ENCODE measurements at places on chromosomes 7 and 10. TPM values are rescaled to one million over a fixed set of nuclear protein-coding genes. Genes with fewer than 3 reads are reported as not detected.

DNA sequence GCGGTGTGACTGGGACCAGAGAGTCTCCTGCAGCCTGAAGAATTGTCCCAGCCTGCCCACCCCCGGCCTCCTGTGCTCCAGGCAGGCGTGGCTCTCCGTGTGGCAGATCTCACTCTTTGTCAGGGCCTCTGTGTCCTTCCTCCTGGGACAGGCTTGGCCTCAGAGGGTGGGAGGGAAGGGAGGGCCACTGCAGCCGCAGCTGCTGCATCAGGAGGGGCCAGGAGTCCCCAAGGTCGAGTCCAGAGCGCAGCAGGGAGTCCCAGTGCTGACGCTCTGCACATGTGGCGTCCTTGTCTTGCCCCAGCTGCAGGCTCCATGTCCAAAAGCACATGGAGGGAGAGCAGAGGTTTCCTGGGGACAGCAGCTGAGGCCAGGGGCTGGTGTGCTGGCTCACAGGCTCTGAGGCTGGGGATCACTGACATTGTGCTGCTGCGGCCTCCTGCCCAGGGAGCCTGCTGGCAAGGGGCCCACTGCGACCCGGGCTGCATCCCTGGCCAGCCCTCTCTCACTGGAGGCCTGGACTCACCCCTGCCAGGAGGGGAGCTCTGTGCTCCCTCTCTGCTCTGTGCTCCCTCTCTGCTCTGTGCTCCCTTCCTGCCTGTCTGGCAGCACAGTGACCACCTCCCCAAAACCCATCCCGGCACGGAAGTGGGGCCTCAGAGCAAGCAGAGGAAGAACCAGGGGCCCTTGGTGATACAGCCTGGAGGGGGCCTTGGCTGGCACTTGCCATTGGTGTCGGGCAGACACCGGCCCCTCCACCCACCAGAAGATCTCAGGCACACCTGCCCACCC lies 114.6 kb upstream of the RET start:
- DNase-seq = no peak

- no peak for DNase-seq
Measured at GRCh38 chr10:74307061-74307651, 156.1 kb downstream of the ADK start.

- no peak for DNase-seq
Measured at GRCh38 chr7:26265065-26265464, 26.6 kb upstream of the SNX10 start.

DNA sequence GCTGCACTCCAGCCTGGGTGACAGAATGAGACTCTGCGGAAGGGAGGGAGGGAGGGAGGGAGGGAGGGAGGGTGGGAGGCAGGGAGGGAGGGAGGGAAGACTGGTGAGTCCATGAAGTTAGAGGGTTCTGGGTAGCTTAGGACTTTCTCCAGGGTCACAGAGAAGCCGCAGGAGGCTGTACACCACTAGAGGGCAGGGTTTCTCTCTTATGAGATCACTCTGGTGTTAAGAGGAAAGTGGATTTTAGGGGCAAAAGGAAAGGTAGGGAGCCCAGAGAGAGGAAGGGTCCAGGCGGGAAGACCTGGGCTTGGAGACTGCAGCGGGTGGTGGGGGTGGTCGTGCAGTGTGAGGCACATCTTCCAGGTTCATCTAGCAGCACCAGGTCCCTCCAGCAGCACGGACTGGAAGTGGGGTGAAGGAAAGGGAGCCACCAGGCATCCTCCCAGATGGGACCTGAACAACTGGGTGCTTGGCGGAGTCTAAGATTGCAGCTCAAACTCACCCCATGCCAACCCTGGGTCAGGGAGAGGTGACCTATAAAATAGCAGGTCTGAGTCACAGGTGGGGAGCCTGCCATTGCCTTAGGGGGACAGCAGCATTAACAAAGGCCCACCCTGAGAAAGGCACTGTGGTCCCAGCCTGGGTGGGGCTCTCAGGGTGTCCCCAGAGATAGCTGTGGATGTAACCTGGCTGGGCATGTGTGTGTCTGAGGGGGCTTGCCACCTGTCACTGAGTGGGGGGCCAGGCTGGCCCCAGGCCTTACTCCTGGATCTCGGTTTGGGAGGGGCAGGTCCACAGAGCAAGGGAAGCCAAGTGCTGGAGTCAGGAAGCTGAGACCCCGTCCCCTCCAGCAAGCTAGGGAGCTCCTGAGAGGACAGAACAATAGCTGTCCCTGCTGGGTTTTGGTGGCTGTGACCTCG lies 48.5 kb upstream of the SLC29A3 start:
- DNase-seq = peak; percentile 71

DNA sequence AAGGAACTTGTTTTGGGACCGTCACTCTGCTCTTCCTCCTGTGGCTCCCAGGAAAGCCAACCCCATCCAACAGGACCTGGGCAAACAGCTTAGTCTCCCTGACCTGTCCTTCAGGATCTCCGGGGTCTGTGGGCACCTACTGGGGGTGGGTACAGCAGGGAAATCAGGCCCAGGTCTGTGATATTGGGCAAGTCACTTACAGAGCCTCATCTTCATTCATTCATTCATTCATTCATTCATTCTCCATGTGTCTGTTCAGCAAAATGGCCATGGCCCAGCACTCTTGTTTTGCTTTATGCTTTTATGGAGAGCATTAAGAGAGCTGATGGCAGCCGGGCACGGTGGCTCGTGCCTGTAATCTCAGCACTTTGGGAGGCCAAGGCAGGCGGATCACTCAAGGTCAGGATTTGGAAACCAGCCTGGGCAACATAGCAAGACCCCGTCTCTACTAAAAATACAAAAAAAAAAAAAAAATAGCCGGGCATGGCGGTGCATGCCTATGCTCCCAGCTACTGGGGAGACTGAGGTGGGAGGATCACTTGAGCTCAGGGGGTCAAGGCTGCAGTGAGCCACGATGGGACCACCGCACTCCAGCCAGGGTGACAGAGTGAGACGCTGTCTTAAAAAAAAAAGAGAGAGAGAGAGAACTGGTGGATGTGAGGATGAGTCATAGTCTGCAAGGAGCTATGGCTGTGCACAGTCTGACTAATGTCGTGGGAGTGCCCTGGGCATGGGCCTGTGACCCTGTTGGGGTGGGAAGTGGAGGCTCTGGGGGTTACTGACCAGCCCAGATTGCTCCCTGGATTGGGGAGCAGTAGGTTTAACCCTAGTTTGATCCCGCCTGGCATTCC lies 54.3 kb downstream of the CLIP2 start:
- DNase-seq = peak; percentile 17

- peak; percentile 38 for DNase-seq
Measured at GRCh38 chr7:16399265-16399831, 22.0 kb downstream of the CRPPA start.

DNA sequence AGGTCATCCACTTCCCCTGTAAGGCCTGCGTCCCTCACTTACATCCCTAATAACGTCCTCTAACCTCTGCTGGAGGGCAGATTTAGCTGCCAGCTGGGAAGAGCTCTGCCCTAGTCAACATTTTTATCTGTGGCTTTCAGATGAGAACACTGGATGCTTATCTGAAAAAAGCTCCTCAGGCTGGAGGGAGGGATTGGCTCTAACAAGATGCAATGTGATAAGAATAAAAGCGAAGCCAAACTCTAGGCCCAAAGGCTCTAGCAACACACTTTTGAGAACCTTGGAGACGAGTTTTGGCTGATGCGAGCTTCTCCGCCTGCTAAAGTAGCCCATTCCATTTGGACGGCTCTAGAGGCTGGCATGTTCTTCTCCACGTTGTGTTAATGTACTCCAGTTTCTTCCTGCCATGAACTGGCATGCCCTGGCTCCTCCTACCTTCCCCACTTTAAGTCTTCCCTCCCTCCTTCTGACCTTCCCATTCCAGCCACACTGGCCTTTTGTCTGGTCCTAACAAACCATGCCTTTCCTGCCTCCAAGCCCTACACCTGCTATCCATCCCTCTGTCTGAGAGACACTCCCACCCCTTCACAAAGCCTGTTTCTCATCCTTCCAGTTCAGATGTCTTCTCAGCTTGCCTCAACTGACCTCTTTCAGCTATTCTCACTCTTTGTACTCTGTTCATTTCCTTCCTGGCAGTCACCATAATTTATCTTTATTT lies 62.5 kb upstream of the ATRNL1 start:
- DNase-seq = peak; percentile 42

DNA sequence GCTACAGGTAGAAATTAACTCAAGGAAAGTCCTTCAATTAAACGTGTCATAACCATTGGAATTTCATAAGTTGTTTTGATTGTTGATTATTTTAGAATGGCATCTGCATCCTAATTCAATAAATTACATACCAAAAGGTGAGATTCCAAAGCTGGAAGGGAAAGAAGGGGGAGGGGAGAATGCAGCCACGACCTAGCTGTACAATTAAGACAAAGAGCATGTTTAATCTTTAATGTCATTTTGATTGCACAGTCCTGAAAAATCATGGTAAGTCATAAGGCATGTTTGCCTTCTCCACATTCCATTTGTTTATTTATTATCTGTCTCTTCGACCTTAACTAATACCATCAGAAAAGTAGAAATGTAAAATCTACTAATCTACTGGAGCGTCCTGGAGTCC lies 358.1 kb downstream of the FRMD4A start:
- DNase-seq = no peak

- no peak for DNase-seq
Measured at GRCh38 chr10:102624751-102625645, 19.3 kb upstream of the TRIM8 start.

- no peak for DNase-seq
Measured at GRCh38 chr7:138872576-138872975, 74.6 kb upstream of the ATP6V0A4 start.

GRCh38 chr7:54394834-54395233 lies 147.3 kb upstream of the VSTM2A start:
- DNase-seq = peak; percentile 16

- no peak for DNase-seq
Measured at GRCh38 chr7:34751725-34752643, 94.0 kb downstream of the NPSR1 start.

DNA sequence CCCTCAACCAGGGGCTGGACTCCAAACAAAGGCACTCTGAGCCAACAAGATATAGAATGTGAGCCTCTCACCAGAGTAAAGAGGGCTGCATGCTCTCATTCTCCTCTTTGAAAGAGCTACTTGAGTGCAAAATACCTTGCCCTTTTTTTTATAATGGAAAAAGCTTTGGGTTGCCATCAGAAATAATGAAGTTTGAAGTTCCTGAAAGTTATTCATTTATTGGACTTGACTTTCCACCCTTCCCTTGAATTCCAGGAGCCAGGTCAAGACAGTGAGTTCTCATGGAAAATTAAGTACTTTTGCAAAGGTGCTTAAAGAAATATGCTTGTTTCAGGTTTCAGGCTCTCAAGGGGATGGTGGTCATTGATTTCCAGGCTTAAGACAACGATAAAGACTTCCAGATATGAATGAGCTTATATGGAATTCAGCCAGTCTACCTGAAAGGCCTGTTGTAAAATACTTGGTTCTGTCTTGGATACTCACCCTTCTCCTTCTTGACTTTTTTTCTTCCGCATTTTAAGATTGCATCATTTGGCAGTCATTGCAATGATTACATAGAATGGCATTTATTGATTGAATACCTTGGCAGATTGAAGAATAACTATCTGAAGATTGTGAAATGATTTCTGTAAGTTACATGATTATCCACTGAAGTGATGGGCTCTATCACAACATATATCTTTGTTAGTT lies 696.4 kb downstream of the INHBA start:
- no peak for DNase-seq

DNA sequence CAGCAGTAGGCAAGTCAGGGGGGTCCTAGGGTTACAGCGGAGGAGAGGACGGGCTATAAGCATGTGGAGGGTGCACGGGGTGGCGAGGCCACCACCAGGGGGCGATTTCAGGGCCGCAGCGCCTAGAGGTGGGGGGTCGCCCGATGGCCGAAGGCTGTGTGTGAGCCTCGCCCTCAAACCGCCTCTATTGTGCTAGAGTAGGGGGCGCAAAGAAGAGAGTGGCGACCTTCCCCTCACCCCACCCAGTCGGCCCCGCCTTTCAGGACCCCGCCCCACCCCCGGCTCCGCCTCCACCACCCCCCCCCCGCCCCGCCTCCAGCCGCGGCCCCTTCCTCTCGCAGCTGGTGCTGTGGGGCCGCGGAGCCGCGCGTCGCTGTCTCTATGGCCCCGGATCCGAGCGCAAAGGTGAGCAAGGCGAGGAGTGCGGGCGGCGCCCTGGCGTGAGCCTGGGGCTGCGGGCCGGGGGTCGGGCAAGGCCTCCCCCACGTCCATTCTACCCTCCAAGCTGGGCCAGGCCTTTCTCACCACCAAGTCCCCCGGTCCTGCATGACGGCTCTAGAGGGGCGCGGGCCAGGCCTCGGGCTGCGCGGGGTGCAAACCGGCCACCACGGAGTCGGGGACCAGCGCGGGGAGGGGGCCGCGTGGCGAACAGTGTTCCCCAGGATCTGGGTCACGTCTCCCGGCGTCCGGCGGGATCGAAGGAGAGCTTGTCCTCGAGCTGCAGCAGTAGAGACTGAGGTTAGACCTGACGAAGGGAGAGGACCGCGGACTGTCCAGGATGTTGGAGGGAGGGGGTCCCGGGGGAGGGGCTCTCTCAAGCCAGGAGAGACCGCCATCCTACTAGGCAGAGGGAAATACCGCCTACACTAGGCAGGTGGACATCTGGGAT lies at the start of gene SEMA4G:
Gene SEMA4G (plus strand): TSS at position 318 of the 889 bp plus-strand sequence. CDS start 3,409 bp downstream, outside the sequence.
- DNase-seq = peak; percentile 21

DNA sequence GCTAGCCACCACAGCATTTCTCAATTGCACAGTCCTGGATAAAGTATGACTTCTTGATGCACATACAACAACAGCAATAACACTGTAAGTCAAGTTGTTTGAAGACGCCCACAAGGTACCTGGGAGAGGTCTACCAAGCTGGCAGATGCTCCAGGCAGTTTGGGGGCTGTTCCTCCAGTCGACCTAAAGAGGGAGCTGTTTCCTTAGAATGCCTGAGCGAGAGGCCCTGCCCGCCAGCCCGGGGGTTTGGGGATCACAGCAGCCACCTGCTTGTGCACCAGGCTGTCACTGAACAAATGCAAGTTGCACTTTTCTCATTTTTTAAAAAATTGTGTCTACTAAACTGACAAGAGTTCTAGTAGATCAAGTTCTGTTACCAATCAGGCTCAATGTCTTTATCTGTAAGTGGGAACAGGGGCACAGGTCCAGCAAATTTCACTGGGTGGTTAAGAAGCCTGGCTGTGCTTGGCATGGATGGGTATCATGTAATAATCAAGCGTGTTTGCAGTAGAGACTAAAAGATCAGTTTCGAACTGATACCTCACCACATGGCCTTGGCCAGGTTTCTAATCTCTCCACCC lies 193.8 kb upstream of the ADO start:
- DNase-seq = peak; percentile 72

GRCh38 chr10:12699258-12699700 lies 302.2 kb downstream of the CCDC3 start:
- no peak for DNase-seq

ANKRD2 gene
- total RNA-seq = not detected

NRAP gene
- 0.13 TPM for total RNA-seq

MYO3A gene
- not detected for total RNA-seq

WNT8B gene
- not detected for total RNA-seq

UTF1 gene
- total RNA-seq = not detected

CTBP2 gene
- 38.1 TPM for total RNA-seq

NUTM2E gene
- total RNA-seq = 0.03 TPM

SPDYE5 gene
- not detected for total RNA-seq

CFAP69 gene
- total RNA-seq = 2.1 TPM

Data from SK-MEL-5 (cell line).